Pancreas (tissue), 10 donors: ENCODE measurements at places on chromosomes 4 and X.

GRCh38 chr4:183505611-183506388 lies 942 bp downstream of the ING2 start:
- peak; percentile 85 for DNase-seq

DNA sequence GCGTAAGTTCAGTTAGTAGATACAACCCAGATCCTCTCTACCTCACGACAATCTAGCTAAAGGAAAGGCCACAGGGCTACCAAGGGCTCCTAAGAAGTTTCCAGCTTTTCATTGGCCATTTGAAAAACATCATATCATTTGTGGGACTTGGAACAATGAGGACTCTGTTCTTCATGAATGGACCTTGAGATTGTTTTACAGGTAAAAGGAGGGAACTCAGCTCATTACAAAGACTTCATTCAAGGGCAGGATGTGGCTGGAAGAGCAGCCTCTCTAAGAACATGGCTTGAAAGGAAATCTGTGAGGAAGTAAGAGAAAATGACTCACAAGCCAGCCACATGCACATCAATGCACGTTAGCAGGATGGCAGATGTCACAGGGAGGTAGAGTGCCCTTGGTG lies 105.9 kb upstream of the SLC7A11 start:
- DNase-seq = no peak

DNA sequence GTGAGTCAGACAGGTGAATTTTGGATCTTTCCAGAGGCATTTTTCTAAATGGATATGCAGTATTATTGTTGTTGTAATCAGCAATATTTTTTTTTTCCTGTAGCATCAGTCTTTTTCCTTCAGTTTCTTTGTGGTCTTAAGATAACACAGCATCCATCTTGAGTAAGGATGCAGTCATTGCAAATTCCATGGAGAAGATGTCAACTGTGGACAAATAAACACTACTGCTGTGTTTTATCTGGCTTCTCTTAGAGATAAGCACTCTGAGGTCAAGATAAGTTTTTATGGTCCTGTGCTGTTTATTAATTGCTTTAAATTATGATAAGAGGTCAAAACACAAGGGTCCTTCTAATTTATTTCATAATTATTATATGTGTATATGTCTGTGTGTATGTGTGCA lies 1255.7 kb downstream of the ADGRL3 start:
- DNase-seq = no peak

DNA sequence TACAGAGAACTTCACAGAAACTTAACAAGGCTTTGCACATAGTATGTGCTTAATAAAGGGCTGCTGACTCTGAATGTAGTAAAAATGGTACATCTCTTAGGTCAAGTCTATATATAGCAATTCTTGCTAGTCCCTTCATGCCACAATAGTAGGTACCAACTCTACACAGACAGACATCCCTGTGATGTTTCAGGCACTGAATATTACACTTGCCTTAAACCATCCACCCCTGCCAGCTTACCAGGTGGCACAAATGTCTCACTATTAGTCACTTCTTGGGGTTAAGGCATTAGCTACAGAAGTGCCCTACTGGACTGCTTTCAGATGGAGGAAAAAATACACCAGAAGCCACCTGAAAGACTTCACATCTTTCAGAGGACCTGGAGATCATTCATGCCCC lies 86.3 kb upstream of the CITED1 start:
- no peak for DNase-seq

DNA sequence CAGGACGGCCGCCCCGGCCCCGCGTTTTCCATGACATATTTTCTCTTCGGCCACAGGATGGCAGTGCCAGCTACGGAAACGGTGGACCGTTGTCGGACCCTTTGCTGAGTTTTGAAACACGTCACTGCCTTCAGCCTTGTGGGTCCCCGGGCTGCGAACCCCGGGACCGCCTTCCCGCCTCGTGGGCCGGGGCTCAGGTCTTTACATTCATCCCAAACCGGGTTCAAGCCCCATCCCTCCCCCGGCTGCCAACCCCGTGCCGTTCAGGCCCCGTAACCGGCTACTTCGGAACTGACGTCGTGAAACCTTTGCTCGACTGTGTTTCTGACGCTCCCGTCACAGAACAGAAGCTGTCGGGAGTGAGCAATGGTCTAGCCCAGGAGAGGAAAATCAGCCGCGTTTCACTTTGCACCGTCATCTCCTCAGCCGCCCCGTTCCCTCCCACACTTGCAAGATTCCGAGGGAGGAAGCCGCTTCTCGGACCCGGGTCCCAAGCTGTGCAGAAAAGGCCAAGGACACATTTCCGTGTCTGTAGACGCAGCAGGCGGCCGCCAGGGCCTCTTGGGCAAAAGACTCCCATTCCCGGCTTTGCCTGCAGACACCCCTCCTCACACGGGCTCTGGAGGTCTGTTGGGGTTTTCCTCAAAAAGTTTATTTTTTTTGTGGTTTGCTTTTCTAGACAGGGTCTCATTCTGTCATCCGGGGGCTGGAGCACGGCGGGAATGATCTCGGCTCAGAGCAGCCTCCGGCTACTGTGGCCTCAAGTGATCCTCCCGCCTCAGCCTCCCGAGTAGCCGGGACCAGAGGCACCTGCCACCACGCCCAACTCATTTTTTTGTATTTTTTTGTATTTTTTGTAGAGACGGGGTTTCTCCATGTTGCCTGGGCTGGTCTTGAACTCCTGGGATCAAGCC lies 41.4 kb upstream of the PPP2R3B start:
- no peak for DNase-seq

DNA sequence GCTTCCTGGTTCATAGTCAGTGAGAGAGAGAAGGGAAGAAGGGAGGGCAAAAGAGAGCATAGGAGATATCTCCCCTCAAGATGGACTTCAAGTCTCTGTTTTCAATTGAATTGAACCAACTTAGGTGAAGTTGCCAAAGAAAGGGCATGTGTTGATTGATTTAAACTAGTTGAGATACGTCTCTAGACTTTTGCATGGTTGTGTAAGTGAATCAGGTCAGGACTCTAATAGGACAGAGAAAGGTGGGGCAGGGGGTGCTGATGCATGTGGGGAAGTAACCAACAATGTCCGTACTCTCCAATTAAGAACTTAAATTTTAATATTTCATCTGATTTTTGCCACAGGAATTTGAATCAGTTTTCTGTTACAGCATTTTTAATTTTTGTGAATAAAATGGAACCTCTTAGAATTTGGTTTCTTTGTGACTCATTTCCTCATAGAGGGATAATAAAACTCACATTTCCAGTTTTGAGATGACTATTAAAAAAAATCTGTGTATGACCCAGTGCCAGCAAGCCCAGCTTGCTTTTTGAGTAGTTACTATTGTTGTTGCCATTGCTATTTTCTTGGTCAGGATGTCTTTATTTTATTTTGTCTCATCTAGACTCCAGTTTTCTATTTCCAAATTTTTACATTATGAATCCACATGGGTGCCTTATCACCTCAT lies 37.3 kb downstream of the SLIT2 start:
- no peak for DNase-seq

DNA sequence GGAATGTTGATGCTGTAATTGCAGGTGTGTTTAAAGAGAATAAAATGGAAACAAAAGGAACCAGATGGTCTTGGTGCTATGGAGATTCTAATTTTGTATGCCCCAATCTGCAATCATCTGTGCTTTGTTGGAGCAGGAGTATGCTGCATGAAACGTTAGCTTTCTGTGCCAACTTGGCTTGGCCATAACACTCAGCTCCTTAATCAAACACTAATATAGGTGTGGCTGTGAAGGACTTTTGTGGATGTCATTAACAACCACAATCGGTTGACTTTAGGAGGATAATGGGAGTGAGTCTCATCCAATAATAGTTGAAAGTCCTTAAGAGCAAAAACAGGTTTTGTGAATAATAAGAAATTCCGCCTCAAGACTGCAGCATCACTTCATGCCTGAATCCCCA lies 399.2 kb downstream of the NLGN4X start:
- no peak for DNase-seq

DNA sequence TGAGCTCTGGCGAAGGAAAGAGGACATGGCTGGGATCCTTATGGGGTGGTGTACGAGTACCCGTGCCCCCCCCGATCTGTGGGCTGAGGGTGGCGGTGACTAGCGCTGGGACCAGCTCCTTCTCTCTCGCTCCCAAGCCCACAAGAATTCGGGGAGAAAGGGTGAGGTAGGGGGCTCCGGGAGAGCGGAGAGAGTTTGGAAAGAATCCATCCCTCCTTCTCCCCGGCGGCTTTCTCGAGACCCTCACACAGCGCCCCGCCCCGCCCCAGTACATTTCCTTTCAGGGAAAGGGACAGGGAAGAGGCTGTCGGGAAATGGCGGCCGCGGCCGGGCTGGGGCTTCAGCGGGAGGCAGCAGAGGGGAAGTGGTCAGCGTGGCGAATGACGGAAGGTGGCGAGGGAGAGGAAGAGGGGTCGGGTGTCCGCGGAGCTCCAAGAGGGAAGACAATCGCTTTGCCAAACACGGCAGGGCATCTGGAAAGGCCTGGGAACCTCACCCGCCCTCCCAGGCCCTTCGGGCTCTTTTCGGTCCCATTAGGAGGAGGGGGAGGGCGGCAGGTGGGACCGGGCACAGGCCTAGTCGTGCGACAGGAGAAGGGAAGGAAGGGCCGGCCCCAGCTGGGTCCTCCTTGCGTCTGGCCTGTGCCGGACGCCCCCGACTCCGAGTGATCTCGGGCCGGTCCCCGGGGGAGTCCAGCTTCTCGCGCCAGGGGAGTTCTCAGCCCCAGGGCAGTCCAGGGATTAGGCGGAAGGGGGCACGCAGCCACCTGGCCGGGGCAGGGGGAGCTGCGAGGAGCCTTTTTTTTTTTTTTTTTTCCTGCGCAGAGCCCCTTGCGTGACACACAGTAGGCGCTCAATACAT lies 10.2 kb downstream of the HNRNPH2 start:
- peak; percentile 62 for DNase-seq

- DNase-seq = no peak
Observed at GRCh38 chr4:87632469-87632868, 17.6 kb upstream of the DMP1 start.

DNA sequence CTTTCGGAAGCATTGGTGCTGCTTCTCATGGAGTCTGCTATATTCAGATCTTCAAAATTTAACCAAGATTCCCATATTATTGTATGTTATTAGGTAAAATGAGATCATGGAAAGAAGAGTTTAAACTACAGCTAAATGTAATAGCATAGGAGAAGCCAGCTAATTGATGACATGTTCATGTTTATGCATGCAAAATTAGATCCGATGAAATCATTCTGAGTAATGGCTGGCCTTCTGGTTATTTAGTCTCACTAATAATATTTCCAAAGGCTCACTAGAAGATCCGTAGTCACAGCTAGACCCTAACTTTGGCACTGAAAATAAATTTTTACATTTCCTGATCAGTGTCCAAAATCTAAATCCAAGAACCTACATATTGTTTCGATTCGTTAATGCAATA lies 19.8 kb upstream of the PHKA2 start:
- no peak for DNase-seq

DNA sequence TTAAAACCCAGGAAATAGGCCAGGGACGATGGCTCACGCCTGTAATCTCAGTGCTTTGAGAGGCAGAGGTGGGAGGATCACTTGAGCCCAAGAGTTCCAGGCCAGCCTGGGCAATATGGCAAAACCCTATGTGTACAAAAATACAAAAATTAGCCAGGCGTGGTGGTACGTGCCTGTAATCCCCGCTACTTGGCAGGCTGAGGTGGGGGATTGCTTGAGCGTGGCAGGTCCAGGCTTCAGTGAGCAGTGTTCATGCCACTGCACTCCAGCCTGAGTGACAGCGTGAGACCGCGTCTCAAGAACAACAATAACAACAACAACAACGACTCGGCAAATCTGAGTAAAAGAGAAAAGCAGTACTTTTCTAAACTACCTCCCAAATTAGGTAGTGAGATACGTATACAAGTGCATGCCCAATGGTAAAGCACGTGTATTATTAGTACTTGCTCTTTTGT lies 13.0 kb upstream of the NDUFC1 start:
- no peak for DNase-seq

DNA sequence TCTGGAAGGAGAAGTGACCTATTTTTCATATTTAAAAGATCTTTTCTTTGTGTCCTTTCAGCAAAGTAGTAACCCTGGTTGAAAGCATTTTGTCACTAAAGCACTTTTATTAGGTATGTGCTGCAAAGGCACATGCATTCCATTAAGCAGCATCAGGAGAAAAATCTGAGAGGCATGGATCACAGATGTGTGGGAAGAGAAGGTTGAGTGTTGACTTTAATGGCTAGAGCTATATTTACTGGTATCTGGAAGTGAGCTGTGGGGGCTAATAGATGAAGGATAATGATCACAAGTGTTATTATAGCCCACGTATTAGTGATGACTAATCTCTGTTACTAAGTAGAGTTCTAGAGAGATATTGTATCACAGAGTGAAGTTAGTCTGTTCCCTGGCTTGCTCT lies 1520.7 kb downstream of the ARAP2 start:
- no peak for DNase-seq

DNA sequence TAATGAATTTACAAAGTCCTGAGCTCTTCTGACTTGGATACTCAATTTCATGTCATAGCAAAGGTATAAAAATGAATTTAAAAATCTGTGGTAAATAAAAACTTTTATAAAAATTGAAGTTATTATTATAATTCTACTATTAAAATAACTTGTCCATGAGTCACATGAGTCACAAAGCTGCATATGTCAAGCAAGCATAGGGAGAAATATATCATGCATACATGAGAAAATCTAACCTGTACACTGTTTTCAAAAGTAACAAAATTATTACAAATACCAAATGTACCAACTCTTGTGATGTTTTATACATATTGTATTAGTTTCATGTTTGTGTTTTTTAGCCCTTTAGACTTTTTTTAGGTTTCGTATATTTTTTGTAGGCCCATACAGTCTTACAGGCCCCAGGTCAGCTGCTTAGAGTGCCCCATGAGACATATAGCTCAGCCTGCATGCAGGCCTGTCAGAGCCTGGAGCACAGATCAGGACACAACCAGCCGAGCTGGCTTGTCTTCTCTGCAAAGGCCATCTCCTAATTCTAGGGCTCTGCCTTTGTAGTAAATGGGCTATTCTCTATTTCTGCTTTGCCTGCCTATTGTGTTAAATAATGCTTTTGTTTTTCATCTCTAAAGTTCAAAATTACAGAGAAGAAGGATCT lies 818.7 kb upstream of the TENM3 start:
- DNase-seq = no peak

GRCh38 chr4:161519611-161520010 lies 644.2 kb downstream of the FSTL5 start:
- DNase-seq = no peak

DNA sequence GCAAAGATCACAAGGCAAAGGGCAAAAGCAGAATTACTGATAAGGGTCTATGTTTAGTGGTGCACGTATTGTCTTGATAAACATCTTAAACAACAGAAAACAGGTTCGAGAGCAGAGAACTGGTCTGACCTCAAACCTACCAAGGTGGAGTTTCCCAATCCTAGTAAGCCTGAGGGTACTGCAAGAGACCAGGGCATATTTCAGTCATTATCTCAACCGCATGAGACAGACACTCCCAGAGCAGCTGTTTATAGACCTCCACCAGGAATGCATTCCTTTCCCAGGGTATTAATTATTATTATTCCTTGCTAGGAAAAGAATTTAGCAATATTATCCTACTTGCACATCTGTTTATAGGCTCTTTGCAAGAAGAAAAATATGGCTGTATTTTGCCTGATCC lies 51.5 kb downstream of the NPNT start:
- no peak for DNase-seq

GRCh38 chrX:2902841-2903240 lies 26.3 kb downstream of the ARSD start:
- DNase-seq = no peak
